Endothelial cell of umbilical vein (primary cell): ENCODE measurements at places on chromosomes 1 and 21. TPM values are rescaled to one million over a fixed set of nuclear protein-coding genes. Genes with fewer than 3 reads are reported as not detected.

GRCh38 chr1:150072959-150073358 lies 5.4 kb downstream of the VPS45 start:
- H3K36me3 ChIP-seq, result peaks cover 12% of the 10 kb centered on the region
- H3K4me1 ChIP-seq, result peaks cover 7% of the 10 kb centered on the region
- peak; percentile 40 for DNase-seq
- no peak overlapping the region for H3K4me3 ChIP-seq

DNA sequence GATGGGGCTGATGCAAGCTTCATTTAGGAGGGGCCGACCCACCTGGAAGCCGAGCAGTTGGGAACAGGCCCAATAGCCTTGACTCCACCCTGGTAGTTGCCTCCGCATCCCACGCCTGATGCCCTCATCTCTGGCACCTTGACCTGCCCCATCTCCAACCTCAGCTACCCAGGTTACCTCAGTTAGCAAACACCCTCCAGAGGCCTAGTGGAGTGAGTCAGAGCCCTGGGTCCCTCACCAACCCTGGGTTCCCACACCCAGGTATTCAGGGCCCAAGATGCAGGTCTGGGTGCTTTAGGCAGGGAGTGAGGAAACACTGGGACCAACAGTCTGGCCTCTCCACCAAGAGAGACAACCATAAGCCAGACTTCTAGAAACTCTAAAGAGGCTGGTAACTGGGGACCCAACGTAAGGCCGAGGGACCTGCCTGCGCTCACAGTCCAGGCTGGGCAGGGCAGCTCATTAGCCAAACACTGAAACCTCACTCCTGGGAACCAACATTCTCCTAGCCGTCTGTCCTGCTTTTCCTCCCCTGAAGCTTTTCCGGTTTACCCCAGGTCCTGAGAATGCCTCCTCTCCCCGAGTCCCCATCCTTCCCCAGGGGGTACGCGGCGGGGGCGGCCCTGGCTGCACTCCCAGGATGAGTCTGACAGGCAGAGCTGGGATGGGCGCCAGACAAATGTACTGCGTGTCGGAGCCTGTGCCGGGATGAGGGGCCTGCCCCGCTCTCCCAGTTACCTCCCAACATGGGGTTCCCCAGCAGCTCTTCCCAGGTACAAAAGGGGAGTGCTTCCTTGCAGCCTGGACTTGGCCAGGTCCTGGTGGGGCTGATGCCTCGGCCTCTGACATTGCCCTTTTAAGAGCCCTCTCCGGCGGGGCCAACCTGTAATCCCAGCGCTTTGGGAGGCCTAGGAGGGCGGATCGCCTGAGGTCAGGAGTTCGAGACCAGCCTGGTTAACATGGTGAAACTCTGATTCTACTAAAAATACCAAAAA lies 8.9 kb upstream of the CELSR2 start:
- DNase-seq, result no peak
- H3K27me3 ChIP-seq, result peaks cover 17% of the 10 kb centered on the region
- H3K4me3 ChIP-seq, result no peak overlapping the region
- peaks cover 29% of the 10 kb centered on the region for H3K36me3 ChIP-seq
- H3K4me1 ChIP-seq, result no peaks in the 10 kb centered on the region
- H3K27ac ChIP-seq, result no peak overlapping the region

GRCh38 chr1:108785264-108785663 lies 38.8 kb downstream of the STXBP3 start:
- H3K4me3 ChIP-seq, result no peak overlapping the region
- no peak for DNase-seq
- no peaks in the 10 kb centered on the region for H3K27me3 ChIP-seq
- no peak overlapping the region for H3K27ac ChIP-seq
- H3K36me3 ChIP-seq, result peaks cover 8% of the 10 kb centered on the region
- H3K4me1 ChIP-seq, result peaks cover 6% of the 10 kb centered on the region

GRCh38 chr21:25967181-25967900 lies 203.2 kb downstream of the APP start:
- peaks cover 50% of the 10 kb centered on the region for H3K4me1 ChIP-seq
- peak overlapping the region; percentile 67 for H3K27ac ChIP-seq
- H3K4me3 ChIP-seq, result no peak overlapping the region
- peaks cover 5% of the 10 kb centered on the region for H3K36me3 ChIP-seq

DNA sequence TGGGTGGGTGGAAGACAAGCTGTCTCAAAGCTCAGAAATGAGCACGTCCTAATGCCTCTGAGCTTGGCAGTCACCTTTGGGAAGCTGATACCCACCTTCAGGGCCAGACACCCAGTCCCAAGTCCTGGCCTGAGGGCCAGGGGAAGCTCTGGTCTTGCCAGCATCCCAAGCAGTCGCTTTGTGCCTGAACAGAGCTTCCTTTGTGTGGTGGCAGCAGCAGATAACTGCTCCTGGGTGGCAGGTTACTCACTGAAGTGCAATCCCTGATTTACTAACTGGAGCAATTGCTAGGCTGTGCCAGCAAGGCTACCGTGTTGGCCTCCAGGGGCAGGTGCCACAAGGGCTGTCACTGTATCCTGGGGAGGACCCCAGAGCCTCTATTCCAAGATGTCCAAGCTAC lies 40.4 kb upstream of the GRHL3 start:
- H3K4me3 ChIP-seq, result no peak overlapping the region
- no peaks in the 10 kb centered on the region for H3K36me3 ChIP-seq
- peaks cover 39% of the 10 kb centered on the region for H3K27me3 ChIP-seq
- DNase-seq, result no peak

DNA sequence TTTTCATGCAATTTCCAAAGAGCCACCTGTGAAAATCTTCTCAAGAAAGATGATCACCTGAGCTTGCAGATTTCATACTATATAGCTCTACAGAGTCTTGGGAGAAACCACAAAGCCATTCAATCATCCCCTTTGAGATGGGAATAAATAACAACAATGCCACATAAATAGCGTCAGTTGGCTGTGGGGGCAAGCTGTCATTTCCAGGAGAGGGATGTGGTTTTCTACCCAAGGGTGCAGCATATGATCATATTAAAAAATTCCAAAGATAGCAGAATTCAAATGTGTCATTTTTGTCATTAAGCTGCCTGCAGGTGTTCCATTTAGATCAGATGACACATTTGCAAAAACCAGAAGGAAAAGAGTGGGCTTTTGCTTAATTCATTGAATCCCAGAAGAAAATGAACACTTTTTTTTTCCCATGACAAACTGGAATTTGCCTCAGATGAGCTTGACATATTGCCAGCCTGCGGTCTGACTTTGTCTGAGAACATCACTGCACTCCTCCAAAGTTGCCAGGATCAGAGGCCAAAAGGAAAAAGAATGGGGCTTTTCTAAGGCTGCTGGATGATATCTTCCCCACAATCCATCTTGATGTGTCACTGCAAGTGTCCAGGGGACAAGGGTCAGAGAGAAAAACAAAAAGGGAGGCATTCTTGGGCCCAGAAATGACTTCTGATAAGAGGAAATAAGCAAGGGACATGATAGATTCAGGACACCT lies 314.1 kb upstream of the USP25 start:
- no peaks in the 10 kb centered on the region for H3K36me3 ChIP-seq
- H3K27me3 ChIP-seq, result no peaks in the 10 kb centered on the region
- no peak for DNase-seq
- no peaks in the 10 kb centered on the region for H3K4me1 ChIP-seq
- H3K4me3 ChIP-seq, result no peak overlapping the region
- no peak overlapping the region for H3K27ac ChIP-seq

GRCh38 chr1:230010603-230011332 lies 56.3 kb upstream of the GALNT2 start:
- H3K27ac ChIP-seq, result no peak overlapping the region
- no peak overlapping the region for H3K4me3 ChIP-seq
- H3K4me1 ChIP-seq, result no peaks in the 10 kb centered on the region
- DNase-seq, result no peak
- H3K27me3 ChIP-seq, result peaks cover 2% of the 10 kb centered on the region
- H3K36me3 ChIP-seq, result no peaks in the 10 kb centered on the region

- H3K27ac ChIP-seq, result no peak overlapping the region
- peaks cover 2% of the 10 kb centered on the region for H3K27me3 ChIP-seq
- DNase-seq, result no peak
- no peaks in the 10 kb centered on the region for H3K36me3 ChIP-seq
- H3K4me3 ChIP-seq, result no peak overlapping the region
These were observed 206.4 kb upstream of the PTGFR start for GRCh38 chr1:78284354-78284753.

The GJB3 gene
- not detected in 2 replicates for total RNA-seq

The PTGS2 gene
- 21.6 and 24.1 TPM in 2 replicates for total RNA-seq

The SUCO gene
- 26.6 and 27.2 TPM in 2 replicates for total RNA-seq

The FGR gene
- not detected in 2 replicates for total RNA-seq

The ACTN2 gene
- total RNA-seq, result 0.28 and 0.55 TPM in 2 replicates
